ENCODE measurements at places on chromosomes 6 and 20. TPM values are rescaled to one million over a fixed set of nuclear protein-coding genes. Genes with fewer than 3 reads are reported as not detected.

STX11 gene
- total RNA-seq = not detected

EYS gene
- total RNA-seq = not detected

RNF182 gene
- 1.6 TPM for total RNA-seq

CENPW gene
- 66.4 TPM for total RNA-seq

CLPSL2 gene
- not detected for total RNA-seq

OXT gene
- total RNA-seq = not detected

BACH2 gene
- 7.2 TPM for total RNA-seq

HUS1B gene
- 0.71 TPM for total RNA-seq

SOX4 gene
- 120 TPM for total RNA-seq

MCHR2 gene
- total RNA-seq = not detected

DEFB132 gene
- total RNA-seq = not detected

SAMD5 gene
- not detected for total RNA-seq

TDRD6 gene
- total RNA-seq = 0.07 TPM

FAM83D gene
- total RNA-seq = 84.0 TPM

TGM3 gene
- total RNA-seq = not detected

NPEPL1 gene
- total RNA-seq = 18.1 TPM

Measured in Calu3 (cell line).